ENCODE measurements at places on chromosomes 4 and X.
A peak's percentile ranks its signal among the peaks of the same experiment; 100 is the strongest.

GRCh38 chr4:188295899-188296298, 156.7 kb downstream of the TRIML1 start:
- DNase-seq = no peak

DNA sequence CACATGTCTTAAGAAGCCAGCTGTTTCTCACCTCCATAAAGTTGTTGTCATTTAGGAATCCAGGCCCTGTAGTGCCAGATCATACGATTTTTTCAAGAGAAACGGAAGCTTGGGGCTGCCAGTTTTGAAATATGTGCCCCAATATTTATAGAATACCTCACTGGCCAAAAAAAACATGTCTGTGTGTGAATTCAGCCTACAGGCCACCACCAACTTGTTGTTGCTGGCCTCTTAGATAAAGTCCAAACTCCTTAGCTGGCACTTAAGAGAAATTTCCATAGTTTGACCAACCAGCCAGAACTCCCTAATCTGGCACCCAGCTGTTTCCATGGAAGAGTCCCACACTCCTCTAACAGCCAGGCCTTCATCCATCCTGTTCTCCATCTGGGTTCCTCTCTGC, 74.1 kb downstream of the WDR19 start:
- DNase-seq = no peak

DNA sequence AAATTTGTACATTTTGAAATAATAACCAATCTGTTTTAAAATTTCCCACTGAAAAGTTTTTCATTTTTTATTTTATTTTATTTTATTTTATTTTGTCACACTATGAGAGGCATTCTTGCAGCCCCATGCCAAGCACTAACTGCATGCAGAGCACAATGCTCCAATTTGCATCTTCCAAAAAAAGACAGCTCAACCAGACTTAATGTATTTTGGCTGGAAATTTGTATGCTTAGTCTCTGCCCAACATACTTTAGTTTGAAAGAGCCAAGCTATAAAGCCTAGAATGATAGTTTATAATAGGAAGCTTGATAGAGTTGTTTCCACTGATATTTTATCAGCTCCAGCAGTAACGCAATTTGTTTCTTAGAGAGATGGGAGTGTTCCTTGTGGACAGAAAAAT, 235.5 kb downstream of the GALNTL6 start:
- no peak for DNase-seq

DNA sequence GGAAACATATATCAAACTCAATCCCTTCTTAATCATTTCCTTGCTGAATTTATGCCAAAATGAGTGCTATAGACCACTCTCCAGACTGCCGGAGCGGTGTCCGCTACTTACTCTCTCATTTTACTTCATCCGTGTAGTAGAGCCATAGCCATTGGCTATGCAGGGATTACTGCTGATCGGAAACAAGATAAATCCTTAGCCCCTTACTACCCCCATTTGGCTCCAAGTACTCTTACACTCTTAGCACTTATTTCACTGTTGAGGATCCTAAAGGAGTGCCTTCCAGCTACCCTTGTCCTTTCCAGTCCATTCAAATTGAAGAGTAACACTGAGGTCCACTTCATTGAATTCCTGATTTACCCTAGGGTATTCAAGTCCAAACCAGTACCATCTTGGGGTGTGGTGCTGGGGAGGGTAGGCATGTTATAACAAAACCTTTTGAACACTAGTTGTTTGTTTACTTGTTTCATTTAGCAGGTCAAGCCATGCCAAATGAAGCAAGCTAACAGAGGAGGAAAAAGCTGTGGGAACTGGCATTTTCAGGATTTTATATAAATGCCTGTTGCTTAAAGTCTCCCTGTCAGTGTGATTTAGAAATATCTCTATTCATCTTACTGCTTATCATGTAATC, 715.1 kb downstream of the FSTL5 start:
- no peak for DNase-seq

DNA sequence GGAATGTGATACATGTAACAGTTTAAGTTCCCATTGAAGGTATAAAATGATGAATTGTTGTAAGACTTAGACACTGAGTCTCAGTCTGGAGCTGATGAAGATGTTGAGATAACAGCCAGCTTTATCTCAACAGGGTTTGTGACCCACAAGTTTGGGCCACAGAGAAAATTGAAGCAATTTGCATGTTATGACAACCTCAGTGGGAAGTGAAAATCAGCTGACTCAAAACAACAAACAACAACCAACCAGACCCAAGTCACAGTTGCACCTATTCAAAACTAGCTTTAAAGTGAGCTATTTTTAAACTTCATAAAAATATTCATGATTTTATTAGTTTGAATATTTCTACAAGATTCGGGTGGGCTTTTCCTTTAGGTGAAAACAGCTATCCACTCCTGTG, 8.0 kb downstream of the SFRP2 start:
- no peak for DNase-seq

DNA sequence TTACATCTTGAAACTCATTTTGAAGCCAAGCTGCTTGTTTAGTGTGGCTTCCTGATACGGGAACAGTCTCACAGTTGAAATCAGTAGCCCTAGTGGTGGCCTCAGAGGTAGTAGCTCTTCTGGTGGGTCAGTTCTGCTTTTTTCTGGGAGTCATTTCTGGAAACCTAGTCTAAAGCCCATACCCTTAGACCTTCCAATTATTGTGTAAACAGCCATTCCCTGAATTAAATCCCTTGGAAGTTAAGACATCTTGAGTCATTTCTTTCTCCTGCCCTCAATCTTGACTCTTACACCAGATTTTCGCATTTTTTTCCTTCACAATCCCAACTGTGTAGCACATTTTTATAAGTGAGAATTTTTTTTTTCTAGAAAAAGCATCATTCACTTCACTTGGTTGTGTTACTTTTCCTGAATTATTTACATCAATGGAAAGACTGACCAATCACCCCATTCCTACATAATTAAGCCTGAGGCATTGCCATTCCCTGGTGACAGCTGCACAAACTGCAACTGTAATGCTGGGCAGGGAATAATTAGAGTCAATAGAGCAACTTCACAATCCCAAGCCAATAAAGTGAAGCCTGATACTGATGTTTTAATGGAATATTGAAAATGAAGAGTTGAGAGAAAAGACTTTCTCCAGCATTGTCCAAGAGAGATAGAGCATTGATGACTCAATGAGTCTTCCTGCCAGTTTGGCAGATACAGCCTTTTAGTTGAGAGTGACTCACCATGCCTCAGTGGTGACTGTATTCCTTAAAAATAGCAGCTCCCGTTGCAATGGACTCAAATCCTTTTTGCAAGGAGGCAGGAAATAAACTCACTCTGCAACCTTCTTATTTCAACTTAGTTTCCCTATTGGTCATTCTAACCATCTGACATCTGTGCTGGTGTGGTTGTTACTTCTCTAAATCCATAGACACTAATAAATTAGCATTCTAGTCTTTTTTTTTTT, 13.0 kb upstream of the SEPSECS start:
- DNase-seq = peak; percentile 99

GRCh38 chr4:5789141-5789540, 78.1 kb downstream of the EVC start:
- DNase-seq = no peak

DNA sequence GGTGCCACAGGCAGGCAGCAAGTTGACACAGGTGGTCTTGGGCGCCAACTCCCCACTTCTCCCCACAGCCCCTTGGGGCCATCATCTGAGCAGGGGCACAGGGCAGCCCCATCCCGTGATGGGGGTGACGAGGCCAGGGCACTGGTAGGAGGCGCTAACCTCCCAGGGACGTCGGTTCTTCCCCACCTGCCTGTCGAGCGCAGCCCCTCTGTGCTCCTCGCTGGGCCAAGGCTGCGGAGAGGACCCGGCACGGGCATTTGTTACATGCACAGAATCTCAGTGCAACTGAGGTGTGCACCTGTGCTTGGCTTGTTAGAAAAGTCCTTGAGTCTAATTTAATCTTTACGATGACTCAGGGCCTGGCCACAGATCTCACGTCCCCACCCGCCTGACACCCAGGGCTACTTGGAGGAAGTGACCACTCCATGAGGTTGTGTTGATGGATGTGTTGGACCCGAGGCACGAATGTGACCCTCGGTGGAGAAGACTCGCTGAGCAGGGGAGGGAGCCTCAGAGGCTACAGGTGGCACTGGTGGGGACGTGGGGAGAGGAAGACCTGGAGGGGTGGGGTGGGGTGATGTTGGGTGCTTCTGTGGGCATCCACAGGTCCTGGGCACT, 3.1 kb upstream of the SH3TC1 start:
- no peak for DNase-seq

DNA sequence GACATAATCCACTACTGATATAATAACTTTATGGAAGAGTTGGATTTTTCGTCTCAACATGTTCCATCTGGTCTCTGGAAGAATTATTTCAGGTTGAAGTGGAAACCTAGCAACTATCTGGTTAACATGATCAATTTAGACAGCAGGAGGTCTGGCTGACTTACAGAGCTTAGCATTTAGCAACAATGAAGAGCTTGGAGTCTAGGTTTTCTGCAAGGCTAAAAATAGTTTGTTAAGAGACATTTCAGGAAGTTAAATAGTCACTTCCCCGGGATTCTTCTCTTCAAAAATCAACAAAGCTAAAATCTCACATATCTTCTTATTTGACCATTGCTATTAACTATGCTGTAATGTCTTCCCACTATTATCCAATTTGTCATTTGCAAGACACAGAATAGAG, 418.6 kb upstream of the DIPK2B start:
- DNase-seq = no peak

DNA sequence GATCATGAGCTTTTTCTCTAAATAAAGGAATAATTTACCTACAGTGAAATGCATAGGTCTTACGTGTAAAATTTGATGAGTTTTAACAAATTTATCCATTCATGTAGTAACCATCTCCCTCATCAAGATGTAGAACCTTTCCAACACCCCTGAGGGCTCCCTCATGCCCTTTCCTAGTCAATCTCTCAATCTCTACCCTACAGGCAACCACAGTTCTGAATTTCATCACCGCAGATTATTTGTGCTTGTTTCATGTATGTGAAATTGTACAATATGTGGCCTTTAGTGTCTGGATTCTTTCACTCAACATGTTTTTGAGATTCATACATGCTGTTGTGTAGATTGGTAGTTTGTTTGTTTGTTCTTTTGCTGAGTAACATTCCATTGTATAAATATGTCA, 2.1 kb downstream of the VGLL1 start:
- DNase-seq = no peak

DNA sequence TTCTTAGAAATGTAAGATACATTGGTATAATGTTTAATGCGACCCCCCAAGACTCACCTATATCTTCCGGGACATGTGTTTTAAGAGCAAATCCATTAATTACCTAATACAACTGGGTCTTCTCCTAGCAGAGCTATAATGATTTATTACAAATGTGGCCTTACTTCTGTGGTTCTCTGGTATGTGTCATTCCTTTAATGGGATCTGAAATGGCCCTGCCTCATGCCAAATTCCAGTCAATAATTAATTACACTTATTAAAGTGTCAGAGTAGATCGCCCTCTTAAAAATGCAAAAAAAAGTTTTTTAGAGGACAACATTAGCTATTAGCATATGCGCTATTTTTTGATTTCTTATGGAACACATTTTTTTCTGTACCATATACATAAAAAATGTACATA, 17.0 kb downstream of the HPSE start:
- DNase-seq = no peak

- DNase-seq = no peak
Measured at GRCh38 chrX:130109429-130110378, 593 bp downstream of the ELF4 start.

GRCh38 chr4:28505064-28505463, 1644.4 kb downstream of the STIM2 start:
- no peak for DNase-seq

DNA sequence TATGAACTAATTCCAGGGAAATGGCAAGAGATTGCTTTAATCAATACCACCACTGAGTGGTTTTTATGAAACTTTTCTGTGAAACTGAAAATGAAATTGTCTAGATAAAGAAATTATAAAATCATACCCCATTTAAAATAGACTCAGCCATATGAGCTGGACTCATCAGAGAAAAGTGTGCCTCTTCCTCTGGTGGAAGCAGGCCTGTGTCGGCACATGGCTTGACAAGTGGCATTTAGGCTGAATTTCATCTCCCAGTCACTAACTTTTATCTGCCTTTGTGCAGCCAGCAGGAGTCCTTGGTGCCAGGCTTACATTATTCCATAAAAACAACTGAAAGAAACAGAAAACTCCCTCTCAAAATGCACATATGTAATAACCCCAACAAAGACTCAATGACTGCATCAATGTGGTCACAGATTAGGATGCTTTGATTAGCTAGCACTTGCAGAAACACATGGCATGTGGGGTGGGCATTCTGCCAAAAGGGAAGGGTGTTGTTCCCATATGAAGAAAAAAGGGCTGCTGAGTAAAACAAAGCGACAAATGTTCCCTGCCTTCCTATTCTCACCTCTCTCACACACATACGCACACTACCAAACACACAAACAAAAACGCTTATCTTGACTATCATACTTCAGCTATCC, 232.3 kb downstream of the PABPC4L start:
- peak; percentile 80 for DNase-seq

DNA sequence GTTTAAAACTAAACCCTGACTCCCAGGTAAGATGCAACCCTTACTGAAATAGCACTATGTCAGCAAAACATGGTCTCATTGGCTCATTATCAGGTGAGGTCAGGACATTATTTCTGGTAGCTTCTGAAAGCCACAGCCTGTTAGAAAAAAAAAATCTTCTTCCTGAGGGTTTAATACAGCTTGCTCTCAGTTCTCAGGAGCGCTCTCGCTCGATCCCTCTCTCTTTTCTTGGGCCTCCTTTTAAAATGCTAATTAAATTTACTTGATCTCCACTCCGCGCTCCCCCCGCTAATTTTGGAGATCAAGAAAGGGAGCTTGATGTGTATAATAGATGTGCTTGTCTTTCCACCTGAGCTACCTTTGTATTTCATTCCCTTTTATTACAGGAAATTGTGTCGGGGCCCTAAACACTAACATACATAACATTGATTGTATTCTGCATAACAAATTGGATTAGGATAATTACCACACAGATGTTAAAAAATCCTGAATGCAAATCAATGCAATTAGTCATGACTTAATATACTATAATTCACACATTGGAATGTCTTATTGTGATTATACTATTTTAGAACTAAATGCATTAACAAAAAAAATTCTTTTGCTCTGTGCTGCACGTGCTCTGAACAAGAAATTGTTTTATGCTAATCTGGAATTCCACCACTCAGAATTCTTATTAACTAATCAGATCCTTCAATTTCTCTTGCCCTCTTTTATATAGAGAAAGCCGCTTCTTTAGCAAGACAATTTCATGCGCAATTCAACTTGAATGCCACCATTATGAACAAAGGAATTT, 101.6 kb upstream of the TEX13D start:
- no peak for DNase-seq

DNA sequence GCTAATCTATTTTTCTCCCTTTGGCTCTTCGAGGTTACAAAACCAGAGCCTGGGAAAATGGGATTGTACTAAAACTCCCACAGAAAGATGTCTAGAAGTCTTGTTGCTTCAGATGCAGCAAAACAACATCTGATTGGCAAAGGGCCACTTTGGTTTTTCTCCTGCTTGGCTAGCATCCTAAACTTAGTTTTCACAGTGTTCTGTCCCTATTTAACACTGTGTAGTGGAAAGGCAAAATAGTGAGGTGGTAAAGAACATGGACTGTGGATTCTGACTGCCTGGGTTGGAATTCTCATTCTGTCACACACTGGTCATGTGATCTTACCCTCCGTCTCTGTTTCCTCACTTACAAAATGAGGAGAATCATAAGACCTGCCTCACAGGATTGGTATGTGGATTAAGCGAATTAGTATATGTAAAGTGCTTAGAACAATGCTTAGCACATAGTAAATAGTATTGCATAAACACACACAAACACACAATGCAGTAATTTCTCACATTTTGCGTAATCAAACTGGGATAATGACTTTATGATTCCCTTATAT, 23.5 kb downstream of the TIGD2 start:
- peak; percentile 87 for DNase-seq

- DNase-seq = no peak
Measured at GRCh38 chr4:130542953-130543352, 1447.0 kb downstream of the C4orf33 start.

All from fibroblast of lung (primary cell).